Cardiac fibroblast (primary cell): ENCODE measurements at places on chromosomes 7 and 10.

GRCh38 chr7:31957756-31958155, 112.5 kb downstream of the PDE1C start:
- DNase-seq, result no peak

GRCh38 chr7:159140170-159140910, 4.3 kb downstream of the VIPR2 start:
- DNase-seq, result no peak

DNA sequence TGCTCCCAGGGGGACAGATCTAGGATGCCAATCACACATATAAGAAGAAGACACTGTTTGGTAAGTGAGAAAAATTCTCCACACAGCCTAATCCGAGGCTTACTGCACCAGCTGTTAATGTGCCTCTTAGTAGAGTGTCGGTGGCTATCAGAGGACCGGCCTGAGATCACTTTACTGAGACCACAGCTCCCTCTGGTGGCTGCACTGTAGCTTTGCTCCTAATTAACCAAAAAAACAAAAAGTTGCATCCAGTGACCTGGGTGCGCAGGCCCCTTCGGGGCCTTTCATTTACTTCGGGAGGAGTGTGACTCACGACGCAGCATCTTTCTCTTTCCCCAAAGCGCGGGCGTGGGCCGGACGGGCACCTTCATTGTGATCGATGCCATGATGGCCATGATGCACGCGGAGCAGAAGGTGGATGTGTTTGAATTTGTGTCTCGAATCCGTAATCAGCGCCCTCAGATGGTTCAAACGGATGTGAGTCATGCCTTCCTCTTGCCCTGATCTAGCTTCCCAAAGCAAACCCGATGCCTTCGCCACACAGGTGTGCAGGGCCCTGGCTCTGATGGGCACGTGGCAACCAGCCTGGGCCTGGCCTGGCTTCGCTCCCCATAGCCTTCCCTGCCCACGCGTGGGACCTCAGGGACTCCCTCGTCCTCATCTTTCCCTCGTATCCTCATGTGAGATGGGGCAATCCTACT, 56.7 kb downstream of the MKI67 start:
- peak; percentile 89 for DNase-seq

DNA sequence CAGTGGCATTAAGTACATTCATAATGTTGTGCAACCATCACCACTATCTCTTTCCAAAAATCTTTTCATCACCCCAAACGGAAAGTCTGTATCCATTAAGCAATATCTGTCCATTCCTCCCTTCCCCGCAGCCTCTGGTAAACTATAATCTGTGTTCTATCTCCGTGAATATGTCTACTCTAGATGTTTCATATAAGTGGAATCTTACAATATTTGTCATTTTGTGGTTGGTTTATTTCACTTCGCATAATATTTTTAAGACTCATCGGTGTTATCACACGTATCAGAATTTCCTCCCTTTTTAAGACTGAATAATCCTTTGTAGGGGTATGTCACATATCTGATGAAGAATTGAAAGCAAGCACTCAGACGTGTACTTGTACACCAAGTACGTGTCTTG, 86.0 kb upstream of the FGFR2 start:
- DNase-seq, result no peak

DNA sequence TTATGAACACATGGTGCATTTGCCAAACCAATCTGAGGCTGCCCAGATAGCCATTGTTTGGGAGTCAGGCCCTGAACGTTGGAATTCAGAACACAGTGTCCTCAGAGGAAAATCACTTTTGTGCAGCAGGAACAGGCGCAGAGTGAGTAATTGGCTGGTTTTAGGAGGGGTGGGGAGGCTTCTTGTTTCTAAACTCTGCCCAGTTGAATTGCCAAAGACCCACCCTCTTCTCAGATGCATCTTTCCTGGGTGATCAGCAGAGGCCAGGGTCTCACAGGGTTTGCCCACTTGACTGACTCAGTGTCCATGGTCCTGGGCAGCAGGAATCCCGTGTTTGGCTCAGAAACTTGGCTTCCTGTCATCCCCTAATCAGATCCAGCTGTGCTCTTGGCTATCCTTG, 24.3 kb downstream of the PRLHR start:
- DNase-seq, result peak; percentile 70

DNA sequence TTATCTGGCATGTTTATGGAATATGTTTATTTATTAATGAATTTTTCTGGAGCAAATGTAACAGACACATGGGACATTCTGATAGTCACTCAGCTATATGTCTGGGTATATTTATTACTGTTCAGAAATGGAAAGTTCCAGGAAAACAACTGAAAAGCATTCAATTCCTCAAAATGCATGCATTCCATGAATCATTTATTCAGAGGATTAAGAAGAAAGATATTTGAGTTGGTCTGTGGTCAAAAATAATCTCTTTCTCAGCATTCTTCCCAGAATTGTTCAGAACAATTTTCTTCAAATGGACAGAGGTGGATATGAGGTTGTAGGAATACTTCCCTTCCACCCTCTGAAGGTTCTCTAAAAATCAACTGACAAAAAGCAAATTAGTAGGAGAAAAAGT, 97.6 kb upstream of the ITGB1 start:
- peak; percentile 43 for DNase-seq

DNA sequence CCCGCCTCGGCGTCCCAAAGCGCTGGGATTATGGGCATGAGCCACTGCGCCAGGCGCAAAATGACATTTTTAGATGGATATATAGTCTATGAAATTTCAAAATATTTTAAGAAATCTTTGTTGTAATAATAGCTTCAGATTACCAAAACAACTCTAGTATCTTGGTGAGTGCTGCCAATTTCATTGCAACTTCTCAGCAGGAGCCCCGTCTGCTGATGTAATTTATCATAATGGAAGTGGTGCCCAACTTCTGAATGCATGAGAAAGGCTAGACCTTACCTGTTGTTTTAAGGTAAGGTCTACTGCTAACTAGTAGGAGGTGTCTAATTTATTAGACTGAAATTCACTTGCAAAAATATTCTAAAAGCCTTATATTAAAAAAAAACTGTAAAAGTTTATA, 20.0 kb downstream of the PDSS1 start:
- DNase-seq, result no peak

DNA sequence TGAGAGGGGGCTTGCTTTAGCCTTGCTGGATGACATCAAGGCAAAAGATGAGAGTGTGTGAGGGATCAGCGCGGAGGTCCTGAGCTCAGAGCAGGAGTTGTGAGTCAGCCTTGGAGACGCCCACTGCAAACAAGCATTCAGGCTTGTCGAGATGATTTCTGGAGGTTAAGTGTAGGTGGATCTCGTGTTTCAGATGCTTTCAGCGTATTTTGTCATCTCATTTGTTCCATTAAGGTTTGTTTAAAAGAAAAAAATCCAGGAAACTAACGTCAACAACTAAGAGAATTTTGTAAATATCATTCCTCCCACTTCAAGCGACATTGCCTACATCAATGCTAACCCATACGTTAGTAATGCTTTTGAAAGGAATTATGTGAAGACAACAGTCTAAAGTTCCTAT, 715.4 kb upstream of the NRP1 start:
- DNase-seq, result peak; percentile 47

DNA sequence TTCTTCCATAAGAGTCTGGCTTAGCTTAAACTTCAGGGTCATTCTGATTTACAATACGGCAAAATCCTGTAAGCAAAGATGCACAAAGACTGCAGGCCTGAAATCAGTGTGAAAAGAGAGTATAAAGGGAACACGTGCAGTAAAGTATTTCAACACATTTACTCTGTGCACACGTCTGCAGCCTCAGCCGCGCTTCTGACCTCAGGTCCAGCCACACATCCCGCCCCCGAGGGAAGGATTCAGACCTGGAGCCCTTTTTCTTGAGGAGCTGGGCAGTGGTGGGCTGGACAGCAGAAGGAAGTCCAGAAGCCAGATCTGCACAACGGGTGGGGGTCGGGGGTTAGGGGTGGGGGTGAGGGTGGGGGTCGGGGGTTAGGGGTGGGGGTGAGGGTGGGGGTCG, 58.9 kb upstream of the FAM20C start:
- DNase-seq, result no peak

DNA sequence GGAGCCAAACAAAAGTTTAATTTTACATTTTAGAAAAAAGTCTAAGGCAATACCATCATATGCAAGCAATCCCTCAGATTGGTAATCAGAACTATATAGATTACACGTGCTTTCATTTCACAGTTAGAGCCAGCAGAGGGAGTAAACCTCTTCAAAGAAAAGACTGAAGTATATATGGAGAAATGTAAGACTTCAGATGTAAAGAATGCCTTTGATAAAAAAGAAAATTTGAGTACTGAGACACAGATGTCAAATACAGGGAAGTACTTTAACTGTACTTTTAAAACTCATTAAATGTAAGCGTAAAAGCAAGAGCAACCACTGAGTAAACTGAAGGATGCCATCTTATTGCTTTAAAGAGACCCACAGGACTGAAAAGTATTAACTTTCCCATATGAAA, 101.4 kb upstream of the FAM133B start:
- DNase-seq, result peak; percentile 83

GRCh38 chr10:124827474-124827873, 25.9 kb downstream of the ABRAXAS2 start:
- peak; percentile 46 for DNase-seq

- no peak for DNase-seq
Measured at GRCh38 chr10:86102451-86102850, 264.1 kb downstream of the GRID1 start.

GRCh38 chr7:101017064-101017777, 2.7 kb upstream of the MUC17 start:
- peak; percentile 91 for DNase-seq

- DNase-seq, result no peak
Measured at GRCh38 chr7:101352920-101353308, 9.8 kb upstream of the COL26A1 start.

- DNase-seq, result peak; percentile 79
Measured at GRCh38 chr10:119652361-119652730, 1.2 kb downstream of the BAG3 start.

GRCh38 chr10:118584181-118584954, 11.1 kb downstream of the PRLHR start:
- DNase-seq, result peak; percentile 75

DNA sequence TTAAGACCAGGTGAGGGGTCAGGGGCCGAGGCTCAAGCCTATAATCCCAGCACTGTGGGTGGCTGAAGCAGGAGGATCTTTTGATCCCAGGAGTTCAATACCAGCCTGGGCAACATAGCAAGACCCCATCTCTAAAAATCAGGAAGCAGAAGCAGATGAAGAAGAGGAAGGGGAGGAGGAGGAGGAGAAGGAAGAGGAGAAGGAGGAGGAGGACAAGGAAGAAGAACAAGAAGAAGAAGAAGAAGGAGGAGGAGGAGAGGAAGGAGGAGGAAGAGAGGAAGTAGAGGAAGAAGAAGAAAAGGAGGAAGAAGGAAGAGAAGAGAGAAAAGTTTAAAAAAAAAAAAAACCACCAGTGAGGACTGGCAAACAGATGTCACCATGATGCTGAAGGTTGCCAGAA, 92.0 kb upstream of the TMEM26 start:
- DNase-seq, result no peak

GRCh38 chr7:138785587-138786437, 12.0 kb upstream of the TMEM213 start:
- DNase-seq, result peak; percentile 27

GRCh38 chr10:43044961-43045621, 31.8 kb upstream of the RET start:
- no peak for DNase-seq

DNA sequence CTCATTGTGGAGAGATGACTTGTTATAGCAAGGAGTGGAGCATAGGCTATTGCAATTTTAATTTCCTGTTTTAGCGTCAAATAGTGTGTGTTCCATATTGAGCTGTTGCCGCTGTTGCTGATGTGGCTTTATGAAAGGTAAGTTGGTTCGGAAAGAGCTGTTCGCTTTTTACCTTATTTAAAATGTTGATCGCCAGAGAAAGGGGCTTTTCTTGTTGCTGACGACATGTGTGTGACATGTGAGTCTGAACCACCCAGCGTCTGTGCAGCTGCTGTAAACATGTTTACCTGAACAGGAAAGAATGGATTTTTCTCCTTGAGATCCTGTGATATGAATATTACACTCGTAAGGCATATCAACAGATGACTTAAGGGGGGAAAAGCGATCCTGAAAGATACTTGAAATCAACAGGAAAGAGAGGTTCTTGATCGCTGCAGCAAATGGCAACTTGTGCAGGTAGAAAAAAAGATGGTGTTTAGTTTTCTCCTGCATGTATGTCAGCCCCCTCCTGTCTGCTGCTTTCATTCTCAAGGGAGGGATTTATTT, 2.5 kb downstream of the ZEB1 start:
- DNase-seq, result peak; percentile 47

DNA sequence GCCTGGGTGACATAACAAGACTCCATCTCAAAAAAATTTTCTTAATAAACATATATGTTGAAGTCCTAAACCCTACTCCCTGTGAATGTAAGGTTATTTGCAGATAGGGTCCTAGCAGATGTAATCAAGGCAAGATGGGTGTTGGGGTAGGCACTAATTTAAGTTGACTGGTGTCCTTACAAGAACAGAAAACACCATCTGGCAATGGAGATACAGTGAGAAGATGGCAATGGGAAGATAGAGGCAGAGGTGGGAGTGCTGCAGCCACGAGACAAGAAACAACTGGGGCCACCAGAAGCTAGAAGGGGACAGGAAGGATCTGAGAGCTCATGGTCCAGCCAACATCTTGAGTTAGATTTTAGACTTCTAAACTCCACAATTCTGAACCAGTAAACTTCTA, 606.4 kb downstream of the CNTNAP2 start:
- DNase-seq, result no peak

GRCh38 chr10:78361031-78361430, 327.4 kb downstream of the RPS24 start:
- DNase-seq, result no peak

DNA sequence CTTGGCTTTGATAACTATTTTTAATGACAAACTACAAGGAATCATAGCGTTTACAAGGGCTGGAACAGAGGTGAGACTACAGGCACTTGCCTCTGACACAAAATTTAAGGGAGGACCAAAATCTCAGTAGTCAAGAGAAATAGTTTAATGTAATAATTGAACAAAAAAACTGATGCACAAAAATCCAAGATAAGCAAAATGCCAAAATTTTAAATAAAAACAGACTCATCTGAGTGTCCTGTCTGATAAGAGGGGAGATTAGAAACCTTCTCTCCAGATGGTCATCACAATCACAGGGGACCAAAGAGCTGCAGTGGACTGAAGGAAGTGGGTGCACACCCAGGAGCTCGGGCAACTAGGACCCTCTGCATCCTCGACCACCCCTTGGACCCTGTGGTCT, 70.5 kb downstream of the PARD3 start:
- no peak for DNase-seq

- no peak for DNase-seq
Measured at GRCh38 chr10:51668336-51668689, 31.1 kb downstream of the CSTF2T start.
